ENCODE measurements at places on chromosomes 6 and 20.
A peak's percentile ranks its signal among the peaks of the same experiment; 100 is the strongest.

DNA sequence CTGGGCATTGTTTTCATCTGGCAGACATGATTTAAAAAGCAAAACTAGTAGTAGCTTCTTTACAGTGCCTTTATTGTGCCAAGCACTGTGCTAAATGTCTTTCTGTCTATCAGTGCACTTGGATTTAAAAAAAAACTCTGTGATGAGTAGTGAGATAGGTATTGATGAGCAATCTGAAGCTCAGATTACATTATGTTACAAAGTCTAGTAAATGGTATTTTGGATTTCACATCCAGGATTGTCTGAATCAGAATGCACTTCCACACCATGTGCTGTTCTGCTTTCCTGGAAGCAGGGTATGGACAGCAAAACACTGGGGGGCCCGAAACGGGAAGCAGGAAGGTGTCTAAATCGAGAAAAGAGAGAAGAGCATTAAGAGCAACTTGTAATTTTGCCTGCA, 103.4 kb upstream of the CCN2 start:
- DNase-seq, result no peak

- DNase-seq, result peak; percentile 19
Observed at GRCh38 chr6:156777577-156778453, 637 bp downstream of the ARID1B start.

DNA sequence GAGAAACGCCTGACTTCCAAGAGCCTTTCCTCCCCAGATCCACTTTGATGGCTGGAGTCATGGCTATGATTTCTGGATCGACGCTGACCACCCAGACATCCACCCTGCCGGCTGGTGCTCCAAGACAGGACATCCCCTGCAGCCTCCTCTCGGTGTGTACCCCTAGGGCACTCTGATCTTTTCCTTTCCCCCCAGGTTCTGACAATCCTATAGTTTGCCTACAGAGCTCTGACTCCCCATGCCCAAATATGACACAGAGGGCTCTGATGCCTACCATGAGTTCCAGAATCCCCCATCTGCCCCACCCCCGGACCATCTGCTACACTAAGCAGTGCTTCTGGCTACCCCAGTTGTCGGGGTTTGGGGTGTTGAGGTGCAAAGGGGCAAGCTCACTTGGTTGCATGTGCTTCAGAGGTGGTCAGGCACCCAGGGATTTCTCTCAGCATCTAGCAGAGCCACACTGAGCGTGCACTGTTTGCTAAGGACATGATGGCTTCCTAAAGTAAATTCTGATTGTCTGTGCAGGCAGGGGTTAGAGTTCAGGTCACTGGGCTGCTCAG, 24.0 kb upstream of the SGK2 start:
- no peak for DNase-seq

DNA sequence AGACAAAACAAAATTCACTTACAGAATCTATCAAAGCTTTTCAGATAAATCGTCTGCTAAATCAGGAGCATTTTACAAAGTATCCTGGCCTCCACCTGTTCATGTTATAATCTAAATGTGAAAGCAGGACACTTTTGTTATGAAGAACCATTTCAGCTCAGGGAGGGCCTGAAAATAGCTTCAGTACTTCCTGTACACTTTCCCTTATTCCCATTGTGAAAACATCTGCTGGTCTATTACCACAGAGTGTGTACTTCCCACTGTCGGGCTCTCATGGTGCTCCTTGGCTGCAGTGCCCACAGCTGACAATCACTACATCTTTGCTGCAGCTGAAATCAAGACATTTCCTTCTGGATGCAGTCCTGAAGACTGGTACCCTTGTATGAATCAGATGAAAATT, 128.1 kb downstream of the OPRM1 start:
- DNase-seq, result no peak

GRCh38 chr20:420721-421574, 12.8 kb downstream of the RBCK1 start:
- DNase-seq, result no peak
